Activated CD4-positive, alpha-beta memory T cell treated with anti-CD3 and anti-CD28 coated beads for 36 hours (primary cell): ENCODE measurements at places on chromosomes 6 and 20. TPM values are rescaled to one million over a fixed set of nuclear protein-coding genes. Genes with fewer than 3 reads are reported as not detected.

The LKAAEAR1 gene
- total RNA-seq: not detected

- H3K27ac ChIP-seq: no peak overlapping the region
- no peaks in the 10 kb centered on the region for H3K36me3 ChIP-seq
- no peak overlapping the region for H3K4me3 ChIP-seq
- no peak for DNase-seq
- no peaks in the 10 kb centered on the region for H3K4me1 ChIP-seq
These were observed 132.3 kb downstream of the PDE7B start for GRCh38 chr6:135983718-135984343.

GRCh38 chr6:13703496-13703895, 8.1 kb downstream of the RANBP9 start:
- DNase-seq: no peak
- H3K36me3 ChIP-seq: peaks cover 6% of the 10 kb centered on the region
- H3K4me3 ChIP-seq: no peak overlapping the region
- peaks cover 33% of the 10 kb centered on the region for H3K4me1 ChIP-seq
- H3K27me3 ChIP-seq: no peaks in the 10 kb centered on the region

DNA sequence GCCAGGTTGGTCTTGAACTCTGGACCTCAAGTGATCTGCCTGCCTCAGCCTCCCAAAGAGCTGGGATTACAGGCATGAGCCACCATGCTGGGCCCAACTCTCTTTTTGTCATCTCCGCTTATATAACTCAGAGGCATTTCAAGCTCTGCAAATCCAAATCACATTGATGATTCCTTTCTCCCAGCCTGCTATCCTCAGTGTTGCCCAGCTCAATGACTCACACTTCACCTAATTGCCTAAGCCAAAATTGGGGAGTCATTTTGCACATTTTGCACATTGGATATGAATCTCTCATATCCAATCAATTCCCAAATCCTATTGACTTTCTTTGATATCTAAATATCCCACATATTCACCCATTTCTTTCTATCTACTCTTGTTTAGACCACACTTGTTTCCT, 3.9 kb downstream of the UTRN start:
- H3K27ac ChIP-seq: no peak overlapping the region
- peaks cover 11% of the 10 kb centered on the region for H3K4me1 ChIP-seq
- peaks cover 7% of the 10 kb centered on the region for H3K27me3 ChIP-seq
- no peaks in the 10 kb centered on the region for H3K36me3 ChIP-seq
- H3K4me3 ChIP-seq: no peak overlapping the region

The MOG gene
- total RNA-seq: not detected

DNA sequence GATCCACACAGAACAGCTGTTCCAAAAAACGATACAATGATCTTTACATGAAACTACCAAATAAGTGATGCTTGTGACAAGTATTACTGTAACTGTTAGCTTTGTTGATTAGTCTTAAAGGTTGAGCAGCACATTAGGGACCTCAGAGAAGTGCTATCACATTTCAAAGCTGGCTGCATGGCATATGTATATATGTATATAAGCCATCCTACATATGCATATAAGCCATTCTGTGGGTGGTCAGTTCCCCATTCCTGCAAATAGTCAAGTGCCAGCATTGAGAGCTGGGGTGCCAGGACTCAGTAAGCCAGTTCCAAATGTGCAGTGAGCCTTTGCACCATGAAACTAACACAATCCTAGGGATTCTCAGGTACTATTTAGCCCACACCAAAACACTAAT, 296.3 kb downstream of the FOXC1 start:
- H3K4me3 ChIP-seq: no peak overlapping the region
- H3K27me3 ChIP-seq: no peaks in the 10 kb centered on the region
- H3K4me1 ChIP-seq: no peaks in the 10 kb centered on the region
- H3K36me3 ChIP-seq: peaks cover 13% of the 10 kb centered on the region
- DNase-seq: no peak

GRCh38 chr6:90233994-90234393, 62.6 kb downstream of the BACH2 start:
- peak overlapping the region; percentile 12 for H3K4me3 ChIP-seq
- H3K4me1 ChIP-seq: peaks cover 88% of the 10 kb centered on the region
- no peaks in the 10 kb centered on the region for H3K27me3 ChIP-seq
- peak; percentile 86 for DNase-seq
- peak overlapping the region; percentile 84 for H3K27ac ChIP-seq

- H3K4me1 ChIP-seq: no peaks in the 10 kb centered on the region
- H3K27me3 ChIP-seq: no peaks in the 10 kb centered on the region
- no peak overlapping the region for H3K4me3 ChIP-seq
- H3K27ac ChIP-seq: no peak overlapping the region
- H3K36me3 ChIP-seq: no peaks in the 10 kb centered on the region
These were observed 665.2 kb downstream of the DOK5 start for GRCh38 chr20:55140631-55141030.

- peaks cover 5% of the 10 kb centered on the region for H3K27me3 ChIP-seq
- H3K36me3 ChIP-seq: no peaks in the 10 kb centered on the region
- DNase-seq: no peak
- H3K4me1 ChIP-seq: no peaks in the 10 kb centered on the region
- H3K4me3 ChIP-seq: no peak overlapping the region
These were observed 298.2 kb upstream of the MARCKS start for GRCh38 chr6:113558966-113559365.

GRCh38 chr6:127436578-127437110, 22.5 kb downstream of the KIAA0408 start:
- DNase-seq: no peak
- H3K36me3 ChIP-seq: no peaks in the 10 kb centered on the region
- H3K4me1 ChIP-seq: no peaks in the 10 kb centered on the region
- H3K4me3 ChIP-seq: no peak overlapping the region
- H3K27me3 ChIP-seq: peaks cover 11% of the 10 kb centered on the region

DNA sequence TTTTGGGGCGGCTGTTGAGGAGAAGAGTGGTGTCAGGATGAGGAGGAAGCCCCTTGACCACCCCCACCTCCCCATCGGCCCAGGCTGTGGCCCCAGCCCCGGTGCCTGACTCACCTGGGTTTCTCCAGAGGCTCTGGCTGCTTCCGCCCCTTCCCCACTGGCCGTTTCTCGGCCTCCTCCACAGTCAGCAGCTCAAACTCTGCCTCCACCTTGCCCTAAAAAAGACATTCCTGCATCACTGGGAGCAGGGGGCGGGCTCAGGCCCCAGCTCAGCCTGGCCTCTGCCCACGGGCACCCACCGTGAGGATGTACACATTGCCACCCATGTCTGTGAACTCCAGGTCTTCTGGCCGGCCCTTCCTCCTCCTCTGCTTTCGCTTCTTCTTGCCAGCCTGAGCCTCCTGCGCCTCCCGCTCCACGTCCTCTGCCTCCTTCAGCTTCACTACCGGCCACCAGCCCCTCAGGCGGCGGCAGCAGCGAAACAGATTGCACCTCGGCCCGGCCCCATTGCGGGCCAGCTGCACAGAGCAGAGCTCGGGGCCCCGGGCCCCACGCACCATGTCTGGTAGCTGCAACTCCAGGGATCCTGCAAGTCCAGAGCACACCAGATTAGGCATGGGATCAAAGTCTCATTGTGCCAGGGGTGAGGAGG, 17.3 kb downstream of the ERGIC3 start:
- H3K36me3 ChIP-seq: peaks cover 10% of the 10 kb centered on the region
- no peaks in the 10 kb centered on the region for H3K4me1 ChIP-seq
- H3K4me3 ChIP-seq: no peak overlapping the region
- no peak for DNase-seq

The ENPP4 gene
- total RNA-seq: 8.5 TPM

DNA sequence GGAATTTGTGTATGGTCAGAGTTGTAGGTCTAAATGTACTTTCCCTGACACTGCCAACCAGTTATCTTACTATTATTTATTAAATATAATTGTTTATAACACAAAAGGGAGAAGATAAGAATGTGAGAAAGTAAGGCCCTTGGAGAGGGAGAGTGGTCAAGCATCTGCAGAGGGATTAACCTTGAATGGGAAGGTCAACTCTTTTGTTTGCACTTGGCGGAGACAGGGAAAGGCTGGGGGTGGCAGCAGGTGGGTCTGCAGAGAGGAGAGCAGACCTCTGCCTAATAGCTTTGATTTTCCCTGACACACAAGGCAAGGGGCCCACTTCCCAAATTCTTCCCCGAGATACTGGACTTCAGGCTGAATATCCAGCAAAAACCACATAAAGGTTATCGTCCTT, 4.2 kb downstream of the LRP11 start:
- no peak overlapping the region for H3K4me3 ChIP-seq
- no peak for DNase-seq
- no peaks in the 10 kb centered on the region for H3K36me3 ChIP-seq
- no peak overlapping the region for H3K27ac ChIP-seq
- peaks cover 19% of the 10 kb centered on the region for H3K4me1 ChIP-seq
- peaks cover 2% of the 10 kb centered on the region for H3K27me3 ChIP-seq

DNA sequence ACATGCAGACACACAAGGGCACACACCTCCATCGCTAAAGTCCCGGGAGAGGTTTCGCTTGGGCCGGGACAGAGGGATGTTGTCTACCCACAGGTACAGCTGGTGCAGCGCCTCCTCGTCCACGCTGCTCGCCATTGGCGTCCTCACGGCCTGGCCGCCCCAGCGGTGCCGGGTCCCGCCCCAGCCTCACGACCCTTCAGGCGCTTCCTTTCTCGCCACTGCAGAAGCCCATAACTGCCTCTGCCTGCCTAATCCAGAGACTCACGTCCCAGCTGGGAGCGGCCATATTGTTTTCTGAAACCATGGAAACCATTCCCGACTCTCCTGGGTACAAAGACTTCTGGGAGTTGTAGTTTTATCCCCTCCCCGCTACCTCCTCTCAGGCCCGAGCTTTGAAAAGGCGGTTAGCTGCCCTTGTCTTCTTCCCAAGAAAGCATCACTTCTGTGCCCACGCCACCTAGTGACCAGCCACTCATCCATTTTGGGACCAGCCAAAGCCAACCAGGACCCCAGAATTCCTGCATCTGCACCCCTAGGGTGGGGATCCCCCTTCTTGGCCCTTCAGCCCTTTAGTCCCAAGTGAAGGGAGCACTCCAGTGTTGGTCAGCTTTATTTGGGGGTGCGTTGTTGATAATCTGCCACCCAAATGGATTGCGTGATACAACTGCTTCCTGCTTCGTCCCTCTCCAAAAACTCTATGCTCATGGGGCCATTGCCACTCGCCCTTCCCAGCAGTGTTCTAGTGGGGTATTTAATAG, at the start of gene SPEF1:
SPEF1 (minus strand) TSS at position 296 of the 758 bp plus-strand sequence; CDS start at position 135, 161 bp downstream.
- H3K36me3 ChIP-seq: peaks cover 6% of the 10 kb centered on the region
- H3K27ac ChIP-seq: no peak within 1 kb of the TSS
- DNase-seq: peak; percentile 68
- H3K4me3 ChIP-seq: peak within 1 kb of the TSS; percentile 43

DNA sequence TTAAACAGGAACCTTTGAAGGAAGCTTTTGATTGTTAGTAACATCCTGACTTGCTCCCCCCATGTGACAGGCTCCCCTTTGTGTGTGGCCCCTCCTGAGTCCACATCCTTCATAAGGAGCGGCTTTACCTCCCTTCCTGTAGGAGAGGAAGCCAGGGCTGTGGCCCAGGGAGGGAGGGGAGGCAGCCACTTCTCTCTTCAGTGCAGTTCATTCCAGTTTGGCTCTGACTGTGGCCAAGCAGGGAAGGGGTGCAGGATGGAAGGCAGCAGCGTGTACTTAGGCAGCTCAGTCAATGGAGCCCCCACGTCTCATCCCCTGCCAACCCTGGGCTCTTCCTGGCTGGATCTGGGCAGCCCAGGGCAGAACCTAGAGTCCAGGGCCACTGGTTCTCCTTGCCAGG, 295.2 kb downstream of the QKI start:
- no peak for DNase-seq
- H3K27ac ChIP-seq: no peak overlapping the region
- H3K4me3 ChIP-seq: no peak overlapping the region
- H3K36me3 ChIP-seq: no peaks in the 10 kb centered on the region
- H3K4me1 ChIP-seq: peaks cover 4% of the 10 kb centered on the region

The TPD52L2 gene
- total RNA-seq: 70.8 TPM
